Stimulated activated CD8-positive, alpha-beta memory T cell treated with anti-CD3 and anti-CD28 coated beads, Interleukin-2, amount 100 ng/mL, for 48 hours (primary cell): ENCODE measurements at places on chromosomes 12 and 14.

GRCh38 chr12:67269633-67270573, 745 bp downstream of the CAND1 start:
- peak; percentile 31 for DNase-seq

DNA sequence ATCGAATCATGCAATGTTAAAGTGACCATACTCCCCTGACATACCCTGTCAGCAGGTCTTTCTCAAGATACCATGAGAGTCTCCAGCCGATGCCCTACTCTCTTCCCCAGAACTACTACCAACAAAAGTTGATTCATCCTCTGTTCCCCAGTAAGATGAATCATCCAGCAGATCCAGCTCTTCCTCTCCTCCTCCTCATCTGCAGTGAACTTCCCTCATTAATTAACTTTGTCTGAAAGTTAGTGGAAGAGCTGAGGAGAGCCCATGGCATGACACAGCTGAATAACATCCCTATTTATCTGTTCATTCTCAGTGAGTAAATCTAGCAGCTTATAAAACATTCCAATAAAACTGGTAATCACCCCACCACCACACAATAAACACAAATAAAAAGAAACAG, 213.4 kb downstream of the EGLN3 start:
- DNase-seq, result no peak

GRCh38 chr12:91882910-91883309, 262.7 kb downstream of the BTG1 start:
- DNase-seq, result no peak

- DNase-seq, result peak; percentile 17
These were observed at the start of gene FAIM2 for GRCh38 chr12:49903700-49904423. TSS of gene FAIM2 (minus strand) at chr12:49903900. CDS start at chr12:49903792, 108 bp downstream.

- no peak for DNase-seq
These were observed 8.1 kb downstream of the DNAI7 start for GRCh38 chr12:25186788-25187402.

GRCh38 chr12:96157427-96157826, 36.7 kb upstream of the ELK3 start:
- no peak for DNase-seq

- no peak for DNase-seq
These were observed 3.7 kb downstream of the HIF1A start for GRCh38 chr14:61699027-61699426.

GRCh38 chr12:80353254-80353653, 90.8 kb upstream of the PTPRQ start:
- no peak for DNase-seq

GRCh38 chr12:3768911-3769447, 16.1 kb upstream of the CRACR2A start:
- no peak for DNase-seq

DNA sequence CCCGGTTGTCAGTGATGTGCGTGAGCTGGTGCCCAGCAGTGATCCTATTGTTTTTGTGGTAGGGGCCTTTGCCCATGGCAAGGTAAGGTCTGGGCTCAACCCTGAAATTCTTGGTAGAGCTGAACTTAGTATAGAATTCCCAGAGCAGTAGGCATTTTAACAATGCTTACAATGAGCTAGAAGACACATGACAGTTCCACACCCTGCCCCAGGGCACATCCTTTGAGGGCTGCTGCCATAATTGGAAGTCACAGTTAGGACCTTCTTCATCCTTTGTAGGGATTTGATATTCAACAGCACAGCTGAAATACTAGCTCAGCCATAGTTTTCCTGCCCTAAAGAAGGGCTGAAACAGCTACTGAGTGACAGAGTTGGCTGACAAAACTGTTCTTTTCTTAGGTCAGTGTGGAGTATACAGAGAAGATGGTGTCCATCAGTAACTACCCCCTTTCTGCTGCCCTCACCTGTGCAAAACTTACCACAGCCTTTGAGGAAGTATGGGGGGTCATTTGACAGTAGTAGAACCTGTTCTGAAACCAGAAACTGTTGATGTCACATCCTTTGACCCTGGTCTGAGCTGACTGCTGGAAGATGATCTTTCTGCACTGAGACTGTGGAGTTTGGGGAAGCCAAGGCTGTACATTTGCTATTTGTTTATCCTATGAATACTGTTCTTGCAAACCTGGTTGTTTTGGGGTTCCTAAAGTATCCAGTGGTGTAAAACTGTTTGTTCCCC, 4.8 kb downstream of the EMG1 start:
- DNase-seq, result no peak

GRCh38 chr14:89549381-89550125, 132.5 kb upstream of the FOXN3 start:
- no peak for DNase-seq

DNA sequence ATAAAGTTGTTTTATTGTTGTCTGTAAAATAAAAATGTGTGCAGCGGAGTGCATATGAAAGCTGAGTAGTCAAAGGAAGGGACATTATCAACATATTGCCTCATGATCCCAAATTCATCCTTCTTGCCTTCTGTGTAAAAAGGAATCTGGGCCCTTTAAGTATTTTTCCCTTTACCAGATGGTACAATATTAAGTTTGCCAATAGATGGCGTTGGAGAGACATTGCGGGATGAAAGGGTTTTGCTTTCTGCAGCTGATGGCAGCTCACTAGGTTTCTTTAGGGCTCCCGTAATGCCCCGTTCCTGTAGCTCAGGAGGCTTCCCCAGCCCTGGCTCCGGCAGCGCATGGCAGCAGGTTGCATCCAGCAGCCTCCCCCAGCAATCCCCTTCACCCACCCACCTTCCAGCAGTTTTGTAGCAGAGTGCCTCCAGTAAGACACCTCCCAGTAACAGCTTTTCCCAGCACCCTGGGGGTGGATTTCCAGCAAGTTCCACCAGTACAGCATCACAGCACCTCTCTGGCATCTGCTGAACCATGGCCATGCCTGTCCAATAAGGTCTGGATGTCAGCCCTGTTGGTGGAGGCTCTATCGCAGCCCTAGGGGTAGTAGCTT, 354.4 kb downstream of the MED13L start:
- no peak for DNase-seq

DNA sequence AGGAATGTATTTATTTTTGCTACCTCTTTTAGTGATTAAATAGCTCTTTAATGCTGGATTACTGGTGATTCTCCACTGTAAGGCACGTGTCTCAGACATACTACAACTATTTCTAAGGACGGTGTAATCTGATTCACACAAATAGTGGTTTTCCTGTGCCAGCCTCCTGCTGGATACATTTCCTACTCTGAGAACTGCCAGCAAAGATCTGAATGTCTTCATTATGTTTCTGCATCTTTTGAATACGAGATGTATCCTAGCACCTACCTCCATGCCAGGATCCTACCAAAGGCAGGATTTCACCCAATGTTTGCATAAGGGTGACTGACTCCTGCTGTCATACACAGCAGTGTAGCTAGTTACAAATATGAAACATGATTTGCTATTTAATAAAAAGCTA, 120.6 kb downstream of the PRICKLE1 start:
- DNase-seq, result no peak

DNA sequence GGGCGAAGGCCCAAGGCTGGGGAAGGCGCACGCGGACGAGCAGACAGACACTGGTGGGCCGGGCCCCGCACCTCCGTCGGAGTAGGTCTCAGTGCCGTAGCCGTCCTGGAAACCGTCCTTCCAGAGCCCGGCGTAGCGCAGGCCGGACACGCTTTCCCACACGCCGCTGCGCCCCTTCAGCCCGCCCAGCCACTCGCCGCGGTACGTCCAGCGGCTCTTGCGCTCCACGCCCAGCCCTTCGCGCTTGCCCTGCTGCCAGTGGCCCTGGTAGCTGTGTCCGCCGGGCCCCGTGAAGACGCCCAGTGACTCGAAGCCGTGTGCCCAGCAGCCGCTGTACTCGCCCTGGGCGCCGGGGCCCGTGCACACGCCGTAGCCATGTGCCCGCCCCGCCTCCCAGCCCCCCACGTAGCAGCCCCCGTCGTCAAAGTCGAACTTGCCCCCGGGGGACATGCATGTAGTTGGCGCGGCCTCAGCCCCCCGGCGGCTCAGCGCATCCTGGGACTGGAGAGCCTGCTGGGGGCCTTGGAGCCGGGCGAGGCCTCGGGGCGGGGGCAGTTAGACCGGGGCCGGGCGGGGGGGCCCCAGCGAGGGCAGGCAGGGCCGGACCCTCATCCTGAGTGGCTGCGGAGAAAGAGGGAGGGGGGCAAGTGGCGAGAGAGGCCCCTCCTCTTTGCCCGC, 1.4 kb downstream of the JPH4 start:
- DNase-seq, result no peak

- no peak for DNase-seq
These were observed 19.3 kb downstream of the RFX4 start for GRCh38 chr12:106602076-106602475.

- DNase-seq, result no peak
These were observed 16.5 kb downstream of the HEBP1 start for GRCh38 chr12:12983420-12984035.

DNA sequence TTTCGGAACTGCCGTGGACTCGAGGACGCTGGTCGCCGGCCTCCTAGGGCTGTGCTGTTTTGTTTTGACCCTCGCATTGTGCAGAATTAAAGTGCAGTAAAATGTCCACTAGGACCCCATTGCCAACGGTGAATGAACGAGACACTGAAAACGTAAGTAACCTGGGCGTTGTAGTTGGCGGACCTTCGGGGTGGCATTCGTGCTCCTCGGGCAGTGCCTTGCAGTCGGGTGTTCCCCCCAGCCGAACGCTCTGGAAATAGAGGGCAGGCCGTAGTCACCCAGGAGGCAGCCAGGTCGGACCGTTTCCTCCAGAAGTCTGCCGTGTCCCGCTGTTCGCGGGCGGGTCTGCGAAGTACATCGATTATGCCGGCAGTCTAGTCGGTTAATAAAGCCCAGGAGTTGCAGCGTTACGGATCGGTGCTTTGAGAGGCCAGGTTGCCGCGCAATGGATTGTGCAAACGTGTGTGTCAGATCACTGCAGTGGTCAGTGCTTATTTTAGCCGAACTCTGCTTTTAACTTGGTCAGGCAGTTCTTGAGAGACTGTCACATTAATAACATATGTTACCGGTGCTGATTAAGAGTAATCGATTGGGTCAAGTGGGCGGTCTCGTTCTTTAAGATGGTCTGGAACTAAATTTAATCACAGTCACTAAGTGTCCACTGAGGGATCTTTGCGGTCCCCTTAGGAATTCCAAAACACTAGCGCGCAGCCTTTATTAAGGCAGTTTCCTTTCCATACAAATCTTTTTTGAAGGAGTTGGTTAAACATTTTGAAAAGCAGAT, 906 bp downstream of the MARK3 start:
- no peak for DNase-seq

DNA sequence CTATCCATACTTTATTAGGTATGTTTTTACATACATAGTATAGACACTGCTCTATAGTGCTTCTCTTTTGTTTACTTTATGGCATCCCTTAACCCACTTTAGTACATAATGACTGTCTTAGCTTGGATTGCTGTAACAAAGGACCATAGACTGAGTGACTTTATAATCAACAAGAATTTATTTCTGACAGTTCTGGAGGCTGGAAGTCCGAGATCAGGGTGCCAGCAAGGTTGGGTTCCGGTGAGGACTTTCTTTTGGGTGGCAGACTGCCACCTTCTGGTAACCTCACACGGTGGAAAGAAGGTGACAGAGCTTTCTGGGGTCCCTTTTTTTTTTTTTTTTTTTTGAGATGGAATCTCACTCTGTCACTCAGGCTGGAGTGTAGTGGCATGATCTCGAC, 48.6 kb upstream of the PPM1H start:
- DNase-seq, result no peak

DNA sequence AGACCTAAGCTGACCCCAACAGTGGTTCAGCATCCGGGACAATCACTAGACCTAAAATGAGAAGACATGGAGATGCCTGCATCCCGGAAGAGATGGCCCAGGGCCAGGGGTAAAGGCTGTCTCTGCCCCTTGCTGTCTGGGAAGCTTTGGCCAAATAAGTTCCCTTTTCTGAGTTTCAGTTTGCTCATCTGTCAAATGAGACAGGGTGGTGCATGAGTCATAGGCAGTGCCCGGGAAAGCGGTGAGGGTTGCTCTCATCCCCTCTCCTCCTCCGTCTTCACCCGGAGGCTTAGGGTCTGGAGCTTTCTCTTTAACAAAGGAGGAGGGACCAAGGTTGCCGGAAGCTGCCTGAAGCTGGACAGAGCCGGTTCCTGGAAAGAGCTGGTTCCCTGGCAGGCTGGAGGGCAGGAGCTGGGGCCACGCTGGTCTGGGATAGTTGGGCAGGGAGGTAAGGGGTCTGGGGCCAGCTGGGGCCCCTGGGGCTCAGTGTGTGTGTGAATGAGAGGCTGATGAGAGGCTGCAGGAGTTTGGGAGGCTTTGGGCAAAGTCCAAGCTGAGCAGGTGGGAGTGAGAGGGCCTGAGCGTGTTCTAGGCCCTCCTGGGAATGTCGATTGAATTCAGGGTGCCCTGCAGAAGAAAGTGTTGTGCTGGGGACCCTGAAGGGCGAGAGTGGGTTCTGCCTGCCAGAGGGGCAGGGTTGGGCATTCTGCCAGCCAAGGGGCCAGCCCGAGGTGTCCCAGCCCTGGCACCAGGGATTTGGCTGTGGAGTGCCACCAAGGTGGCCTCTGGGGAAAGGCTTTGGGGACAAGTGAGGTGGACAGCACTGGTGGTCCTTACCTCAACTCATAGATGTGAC, at the start of gene SDSL:
Gene SDSL (plus strand): TSS at position 351 of the 856 bp plus-strand sequence. CDS start 5,603 bp downstream, outside the sequence.
- DNase-seq, result peak; percentile 20

DNA sequence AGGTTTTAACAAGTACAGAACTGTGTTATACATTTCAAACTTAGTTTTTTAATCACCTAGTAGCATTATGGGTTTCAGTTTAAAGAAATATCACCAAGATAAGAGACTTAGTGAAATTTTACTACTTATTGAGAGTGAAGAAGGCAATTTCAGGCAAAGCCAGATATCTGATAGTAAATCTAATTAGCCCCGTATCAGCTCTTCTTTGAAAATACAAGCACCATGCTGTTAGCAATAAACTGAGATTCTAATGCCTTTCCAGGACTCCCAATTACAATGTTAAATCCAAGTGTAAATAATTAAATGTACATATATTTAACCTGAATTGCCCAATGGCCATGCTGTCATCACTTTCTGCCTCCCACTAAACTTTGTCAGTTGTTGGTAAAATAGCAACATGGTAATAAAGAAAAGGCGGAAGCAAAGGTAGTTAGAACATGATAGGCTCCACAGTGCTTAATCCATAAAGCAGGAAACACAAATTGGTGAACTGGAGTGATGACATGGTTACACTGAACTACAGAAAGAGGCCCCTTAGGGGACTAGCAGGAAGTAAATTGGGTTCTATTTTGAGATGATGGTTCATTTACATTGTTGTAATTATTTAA, 646.1 kb downstream of the C12orf50 start:
- no peak for DNase-seq

DNA sequence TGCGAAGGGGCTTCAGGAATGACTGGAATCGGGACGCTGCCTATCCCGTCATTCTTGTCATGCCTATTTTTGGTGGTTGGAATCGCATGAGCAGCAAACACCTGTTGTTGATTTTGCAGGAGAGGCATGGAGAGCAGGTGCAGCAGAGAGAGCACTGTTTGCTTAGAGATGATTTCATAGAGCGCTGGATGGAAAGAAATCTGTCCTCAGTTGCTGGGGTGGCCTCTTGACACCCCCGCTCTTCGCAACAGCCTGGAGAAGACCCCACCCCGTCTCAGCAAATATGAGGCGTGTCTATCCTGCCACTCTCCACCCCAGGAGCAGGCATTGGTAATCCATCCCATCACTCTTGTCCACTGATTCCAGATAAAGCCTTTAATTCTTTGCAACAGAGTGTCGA, 19.3 kb upstream of the NCOR2 start:
- no peak for DNase-seq

GRCh38 chr12:78494911-78495310, 369.7 kb upstream of the SYT1 start:
- no peak for DNase-seq
